ENCODE measurements at places on chromosomes 5 and 9. TPM values are rescaled to one million over a fixed set of nuclear protein-coding genes. Genes with fewer than 3 reads are reported as not detected.
A peak's percentile ranks its signal among the peaks of the same experiment; 100 is the strongest.

GRCh38 chr5:170614065-170614490 is 110.3 kb downstream of the KCNIP1 start:
- peaks cover 3% of the 10 kb centered on the region for H3K27me3 ChIP-seq
- no peaks in the 10 kb centered on the region for H3K4me1 ChIP-seq
- DNase-seq, result no peak
- H3K36me3 ChIP-seq, result no peaks in the 10 kb centered on the region

DNA sequence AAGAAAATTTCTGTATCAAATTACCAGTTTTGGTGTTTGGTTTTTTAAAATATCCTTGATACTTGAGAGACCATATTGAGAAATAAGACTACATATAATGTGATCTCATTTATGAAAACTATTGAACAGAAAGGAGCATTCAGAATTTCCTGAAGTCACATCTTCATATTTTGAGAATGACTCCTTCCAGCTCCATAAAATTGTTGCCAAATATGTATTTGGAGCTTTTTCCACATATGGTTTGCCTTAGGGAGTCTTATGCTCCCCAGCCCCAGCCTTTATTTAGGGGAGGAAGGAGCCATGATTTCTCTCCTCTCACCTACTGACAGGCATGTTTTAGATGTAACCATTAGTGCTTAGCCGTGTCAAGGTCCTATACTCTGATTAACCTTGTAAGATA is 51.1 kb downstream of the GCNT1 start:
- H3K27me3 ChIP-seq, result no peaks in the 10 kb centered on the region
- no peaks in the 10 kb centered on the region for H3K4me1 ChIP-seq
- DNase-seq, result no peak
- H3K27ac ChIP-seq, result no peak overlapping the region

- peaks cover 22% of the 10 kb centered on the region for H3K4me1 ChIP-seq
- no peak overlapping the region for H3K4me3 ChIP-seq
- H3K36me3 ChIP-seq, result peaks cover 6% of the 10 kb centered on the region
- H3K27me3 ChIP-seq, result no peaks in the 10 kb centered on the region
- no peak overlapping the region for H3K27ac ChIP-seq
Measured at GRCh38 chr9:137614631-137615386, 4.0 kb upstream of the EHMT1 start.

DNA sequence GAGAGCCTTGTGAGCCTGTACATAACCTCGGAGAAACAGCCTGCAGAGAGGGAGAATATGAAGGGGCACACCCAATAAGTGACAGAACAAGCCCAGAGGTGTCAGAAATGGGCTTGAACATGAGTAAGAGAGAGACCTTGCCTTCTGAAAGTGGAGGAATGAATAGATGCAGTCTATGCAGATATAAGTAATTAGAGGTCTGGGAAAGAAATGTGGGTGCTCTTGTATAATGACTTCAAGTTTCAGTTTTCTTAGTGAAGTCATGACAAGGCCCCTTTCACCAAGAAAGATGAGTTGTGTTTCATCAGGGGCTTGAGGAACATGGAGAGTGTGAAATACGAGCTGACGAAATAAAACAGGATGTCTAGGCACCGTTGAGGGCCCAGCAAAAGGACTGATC is 15.1 kb downstream of the GRAMD2B start:
- no peak overlapping the region for H3K4me3 ChIP-seq
- H3K4me1 ChIP-seq, result peaks cover 30% of the 10 kb centered on the region
- no peaks in the 10 kb centered on the region for H3K27me3 ChIP-seq
- DNase-seq, result peak; percentile 12
- H3K27ac ChIP-seq, result peak overlapping the region; percentile 62
- peaks cover 29% of the 10 kb centered on the region for H3K36me3 ChIP-seq

GRCh38 chr5:59489551-59489950 is 404.0 kb downstream of the PDE4D start:
- no peaks in the 10 kb centered on the region for H3K27me3 ChIP-seq
- no peaks in the 10 kb centered on the region for H3K36me3 ChIP-seq
- no peak for DNase-seq
- H3K4me3 ChIP-seq, result no peak overlapping the region

- H3K36me3 ChIP-seq, result peaks cover 4% of the 10 kb centered on the region
- no peaks in the 10 kb centered on the region for H3K4me1 ChIP-seq
- peaks cover 17% of the 10 kb centered on the region for H3K27me3 ChIP-seq
- no peak overlapping the region for H3K4me3 ChIP-seq
Measured at GRCh38 chr5:79011219-79011836, 26.2 kb upstream of the ARSB start.

GRCh38 chr9:70935856-70936255 is 185.6 kb downstream of the TRPM3 start:
- H3K4me3 ChIP-seq, result no peak overlapping the region
- no peak for DNase-seq
- no peaks in the 10 kb centered on the region for H3K27me3 ChIP-seq

- no peaks in the 10 kb centered on the region for H3K36me3 ChIP-seq
- DNase-seq, result no peak
- H3K27ac ChIP-seq, result no peak overlapping the region
- no peaks in the 10 kb centered on the region for H3K27me3 ChIP-seq
- H3K4me1 ChIP-seq, result no peaks in the 10 kb centered on the region
Measured at GRCh38 chr5:6154216-6154615, 224.1 kb downstream of the MED10 start.

- H3K4me1 ChIP-seq, result no peaks in the 10 kb centered on the region
- no peaks in the 10 kb centered on the region for H3K36me3 ChIP-seq
- no peak for DNase-seq
- H3K27ac ChIP-seq, result no peak overlapping the region
- no peak overlapping the region for H3K4me3 ChIP-seq
- no peaks in the 10 kb centered on the region for H3K27me3 ChIP-seq
Measured at GRCh38 chr5:133291524-133291923, 239.7 kb downstream of the HSPA4 start.

DNA sequence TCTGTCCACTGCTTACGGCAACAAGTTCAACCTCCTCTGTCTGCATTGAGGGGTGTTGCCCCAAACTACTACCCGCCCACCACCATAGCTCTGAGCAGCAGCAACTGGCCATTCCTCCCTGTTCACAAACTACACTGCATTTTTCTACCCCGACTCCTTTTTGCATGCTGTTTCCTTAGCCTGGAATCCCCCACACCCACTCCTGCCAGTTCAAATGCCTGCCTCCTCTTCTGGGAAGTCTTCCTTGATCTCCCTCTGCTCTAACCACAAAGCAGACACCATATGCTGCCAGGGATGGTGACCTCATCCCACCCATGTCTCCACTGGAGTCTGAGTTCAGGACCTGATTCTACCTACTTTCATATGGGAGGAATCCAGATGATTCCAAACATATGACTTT is 13.3 kb downstream of the ALDH1B1 start:
- DNase-seq, result no peak
- H3K4me3 ChIP-seq, result no peak overlapping the region
- H3K27ac ChIP-seq, result no peak overlapping the region
- no peaks in the 10 kb centered on the region for H3K4me1 ChIP-seq
- peaks cover 12% of the 10 kb centered on the region for H3K27me3 ChIP-seq

DNA sequence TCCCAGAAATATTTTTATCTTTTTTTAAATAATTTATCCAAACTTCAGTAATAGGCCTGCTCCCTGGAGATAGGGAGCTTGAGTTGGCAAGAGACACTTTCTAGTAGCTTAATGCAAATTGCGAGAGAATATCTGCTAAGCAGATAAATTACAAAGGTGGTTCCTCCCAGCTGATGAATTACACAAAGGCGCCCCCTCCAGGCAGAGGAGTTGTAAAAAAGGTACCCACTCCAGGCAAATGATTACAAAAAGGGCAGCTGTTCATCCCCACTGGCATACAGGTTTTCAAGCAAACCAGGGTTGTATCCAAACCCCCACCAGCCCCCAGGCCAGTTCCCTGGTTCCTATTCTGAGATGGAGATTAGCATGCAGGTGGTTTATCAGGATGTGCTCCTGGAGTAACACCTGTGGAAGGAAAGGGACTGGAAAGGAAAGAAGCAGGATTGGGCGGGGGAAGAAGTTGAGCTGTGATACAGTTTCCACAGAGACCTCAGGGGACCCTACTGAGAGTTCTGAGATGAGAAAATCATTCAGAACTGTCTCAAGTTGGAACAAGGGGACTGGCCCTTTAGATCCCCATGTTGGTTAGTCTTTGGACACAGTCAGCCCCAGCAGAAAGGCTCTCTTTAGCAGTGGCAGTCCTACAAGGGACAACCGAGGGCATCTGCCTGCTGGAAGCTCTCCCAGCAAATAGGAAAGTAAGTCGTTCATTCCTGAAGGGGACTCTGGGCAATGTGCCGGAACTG is 25.5 kb downstream of the ESM1 start:
- H3K4me3 ChIP-seq, result no peak overlapping the region
- H3K27me3 ChIP-seq, result peaks cover 4% of the 10 kb centered on the region
- peaks cover 2% of the 10 kb centered on the region for H3K4me1 ChIP-seq
- peak; percentile 72 for DNase-seq
- H3K27ac ChIP-seq, result no peak overlapping the region
- peaks cover 1% of the 10 kb centered on the region for H3K36me3 ChIP-seq

- H3K4me3 ChIP-seq, result no peak overlapping the region
- H3K27ac ChIP-seq, result no peak overlapping the region
- H3K36me3 ChIP-seq, result no peaks in the 10 kb centered on the region
- no peaks in the 10 kb centered on the region for H3K4me1 ChIP-seq
- peaks cover 12% of the 10 kb centered on the region for H3K27me3 ChIP-seq
Measured at GRCh38 chr5:112338681-112339337, 80.3 kb downstream of the EPB41L4A start.

DNA sequence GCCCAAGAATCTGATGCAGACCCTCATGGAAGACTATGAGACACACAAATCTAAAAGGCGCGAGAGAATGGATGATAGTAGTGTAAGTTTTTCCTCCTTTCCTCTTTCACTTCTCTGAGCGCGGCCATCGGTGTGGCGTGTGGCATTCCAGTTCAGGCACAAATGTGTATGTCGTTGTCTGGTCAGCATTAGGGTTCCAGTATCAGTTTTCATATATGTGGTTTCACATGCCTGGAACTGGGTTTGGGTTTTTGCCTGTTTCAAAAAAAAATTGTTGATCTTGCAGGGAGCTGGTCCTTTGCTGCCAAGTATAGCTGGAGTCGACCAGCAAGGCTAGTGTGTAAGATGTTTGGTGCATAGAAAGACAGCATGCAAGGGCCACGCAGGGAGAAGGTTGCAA is 51.5 kb downstream of the C9orf152 start:
- DNase-seq, result no peak
- H3K36me3 ChIP-seq, result no peaks in the 10 kb centered on the region
- no peak overlapping the region for H3K4me3 ChIP-seq
- H3K27me3 ChIP-seq, result no peaks in the 10 kb centered on the region
- H3K4me1 ChIP-seq, result peaks cover 34% of the 10 kb centered on the region

DNA sequence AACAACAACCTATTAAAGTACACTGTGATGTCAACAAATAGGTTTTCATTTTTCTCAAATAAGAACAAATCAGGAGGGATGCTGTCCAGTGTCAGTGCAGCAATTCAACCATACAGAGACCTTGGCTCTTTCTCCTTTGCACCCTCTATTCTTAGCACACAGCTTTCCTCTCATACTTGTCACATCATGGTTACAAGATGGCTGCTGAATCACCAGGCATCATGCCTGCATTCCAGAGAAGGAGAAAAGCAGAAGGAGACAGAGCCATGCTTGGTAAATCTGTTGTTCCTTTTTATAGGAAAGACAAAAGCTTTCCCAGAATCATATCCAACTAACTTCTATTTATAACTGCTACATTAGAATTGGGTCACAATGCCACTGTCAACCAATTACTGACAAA is 124.7 kb upstream of the VLDLR start:
- no peak for DNase-seq
- H3K4me1 ChIP-seq, result no peaks in the 10 kb centered on the region
- no peaks in the 10 kb centered on the region for H3K27me3 ChIP-seq
- no peak overlapping the region for H3K4me3 ChIP-seq

GRCh38 chr5:173452119-173452905 is 124.1 kb upstream of the STC2 start:
- peaks cover 3% of the 10 kb centered on the region for H3K27me3 ChIP-seq
- no peaks in the 10 kb centered on the region for H3K4me1 ChIP-seq
- H3K4me3 ChIP-seq, result no peak overlapping the region
- DNase-seq, result no peak
- no peak overlapping the region for H3K27ac ChIP-seq

- no peaks in the 10 kb centered on the region for H3K36me3 ChIP-seq
- H3K4me1 ChIP-seq, result no peaks in the 10 kb centered on the region
- no peaks in the 10 kb centered on the region for H3K27me3 ChIP-seq
- no peak for DNase-seq
Measured at GRCh38 chr5:8580298-8580697, 711.4 kb downstream of the MTRR start.

- no peaks in the 10 kb centered on the region for H3K4me1 ChIP-seq
- no peaks in the 10 kb centered on the region for H3K36me3 ChIP-seq
- no peak overlapping the region for H3K4me3 ChIP-seq
- no peak overlapping the region for H3K27ac ChIP-seq
Measured at GRCh38 chr5:17024686-17025180, 88.6 kb upstream of the MYO10 start.

- no peak for DNase-seq
- H3K27ac ChIP-seq, result no peak overlapping the region
- no peak overlapping the region for H3K4me3 ChIP-seq
- H3K36me3 ChIP-seq, result no peaks in the 10 kb centered on the region
Measured at GRCh38 chr5:94747371-94747770, 128.9 kb downstream of the SLF1 start.

DNA sequence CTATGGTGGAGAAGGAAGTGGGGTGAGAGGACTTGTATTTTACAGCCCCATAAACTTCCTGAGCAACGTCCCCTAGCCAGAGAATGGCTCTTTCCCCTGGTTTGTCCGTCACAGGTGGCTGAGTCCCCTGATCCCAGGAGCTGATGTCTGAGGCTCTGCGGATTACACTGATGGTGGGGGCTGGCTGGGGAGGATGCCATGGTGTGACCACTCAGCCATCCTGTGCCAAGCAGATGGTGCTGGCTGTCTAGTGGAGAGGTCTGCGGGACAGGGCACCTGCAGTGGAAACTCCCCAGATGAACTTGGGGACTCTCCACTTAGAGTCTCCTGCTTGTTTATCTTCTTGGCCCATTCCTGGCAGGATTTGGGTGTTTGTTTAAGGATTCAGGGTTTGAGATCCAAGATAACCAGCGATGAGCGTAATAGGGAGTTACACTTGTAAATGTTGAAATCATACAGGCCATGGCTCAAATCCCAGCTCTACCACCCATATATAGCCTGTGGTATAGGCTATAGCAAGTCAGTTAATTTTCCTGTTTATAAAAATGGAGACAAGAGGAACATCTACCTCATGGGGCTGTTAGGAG is 4.7 kb upstream of the PTGS1 start:
- no peaks in the 10 kb centered on the region for H3K36me3 ChIP-seq
- H3K4me1 ChIP-seq, result peaks cover 7% of the 10 kb centered on the region
- H3K4me3 ChIP-seq, result no peak overlapping the region
- H3K27me3 ChIP-seq, result peaks cover 10% of the 10 kb centered on the region
- no peak overlapping the region for H3K27ac ChIP-seq

AOPEP gene
- 8.7 TPM for total RNA-seq

BTNL3 gene
- not detected for total RNA-seq

CAMK4 gene
- 80.7 TPM for total RNA-seq

ENTPD8 gene
- not detected for total RNA-seq

CTNND2 gene
- total RNA-seq, result not detected

NSUN2 gene
- 111 TPM for total RNA-seq

F12 gene
- total RNA-seq, result 7.9 TPM

ARPC5L gene
- 73.9 TPM for total RNA-seq

HTR1A gene
- total RNA-seq, result not detected

PSD2 gene
- not detected for total RNA-seq

Data from activated CD8-positive, alpha-beta T cell treated with anti-CD3 and anti-CD28 coated beads for 36 hours (primary cell).